ENCODE measurements at places on chromosomes 1 and 21.

GRCh38 chr1:61287734-61288133 lies 205.4 kb downstream of the NFIA start:
- no peak for DNase-seq

GRCh38 chr1:246599315-246599714 lies 33.1 kb downstream of the CNST start:
- DNase-seq, result no peak

GRCh38 chr21:31255896-31256295 lies 88.2 kb downstream of the TIAM1 start:
- no peak for DNase-seq

DNA sequence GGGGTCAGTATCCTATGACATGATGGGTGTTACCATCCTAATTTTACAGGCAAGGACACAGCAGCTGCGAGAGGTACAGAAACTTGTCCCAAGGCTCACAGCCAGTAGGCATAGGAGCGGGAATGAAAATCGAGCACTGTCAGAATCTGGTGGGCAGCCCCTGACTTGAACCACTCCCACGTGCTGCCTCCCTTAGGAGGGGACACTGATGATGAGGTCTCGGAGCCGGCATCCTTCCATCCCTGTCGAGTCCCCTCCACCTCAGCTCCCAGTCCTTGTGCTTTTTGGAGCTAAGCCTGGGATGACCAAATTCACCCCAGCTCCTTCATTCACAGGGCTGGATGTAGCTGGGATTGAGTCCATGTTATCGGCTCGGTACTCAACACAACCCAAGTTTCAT lies 49.0 kb downstream of the B3GALT5 start:
- no peak for DNase-seq

- DNase-seq, result no peak
Observed at GRCh38 chr21:45317398-45318145, 29.9 kb upstream of the POFUT2 start.

DNA sequence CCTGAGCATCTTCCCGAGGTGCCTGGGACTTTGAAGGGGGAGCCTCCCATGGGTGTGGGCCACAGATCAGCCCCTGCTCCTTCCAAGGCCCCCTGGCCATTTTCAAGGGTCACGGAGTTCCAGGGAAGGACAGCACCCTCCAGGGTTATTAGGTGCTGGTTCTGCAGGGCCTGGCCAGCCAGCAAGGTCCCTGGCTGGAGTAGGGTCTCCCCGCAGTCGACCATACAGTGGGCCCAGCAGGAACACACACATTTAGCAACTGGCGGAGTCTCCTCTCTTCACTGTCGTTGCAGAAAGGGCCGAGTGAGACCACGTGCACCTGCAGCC lies 17.7 kb upstream of the SUMO3 start:
- DNase-seq, result no peak

DNA sequence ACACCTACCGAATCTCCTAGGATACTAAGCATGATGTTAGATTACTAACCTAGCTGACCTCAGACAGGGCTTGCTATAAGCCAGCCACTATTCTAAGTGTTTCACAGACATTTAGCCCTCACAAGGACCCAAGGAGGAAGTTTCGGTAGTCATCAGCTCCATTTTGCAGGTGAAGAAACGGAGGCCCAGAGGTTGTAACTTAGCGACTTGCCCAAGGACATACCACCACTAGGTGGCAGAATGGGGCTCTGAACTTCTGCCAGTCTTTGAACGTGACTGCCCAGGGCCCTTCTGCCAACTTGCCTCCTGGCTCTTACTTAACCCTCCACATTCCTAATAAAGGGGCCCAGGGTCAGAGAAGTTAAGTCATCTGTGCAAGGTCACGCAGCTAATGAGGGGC lies 283.5 kb downstream of the C1orf94 start:
- no peak for DNase-seq

DNA sequence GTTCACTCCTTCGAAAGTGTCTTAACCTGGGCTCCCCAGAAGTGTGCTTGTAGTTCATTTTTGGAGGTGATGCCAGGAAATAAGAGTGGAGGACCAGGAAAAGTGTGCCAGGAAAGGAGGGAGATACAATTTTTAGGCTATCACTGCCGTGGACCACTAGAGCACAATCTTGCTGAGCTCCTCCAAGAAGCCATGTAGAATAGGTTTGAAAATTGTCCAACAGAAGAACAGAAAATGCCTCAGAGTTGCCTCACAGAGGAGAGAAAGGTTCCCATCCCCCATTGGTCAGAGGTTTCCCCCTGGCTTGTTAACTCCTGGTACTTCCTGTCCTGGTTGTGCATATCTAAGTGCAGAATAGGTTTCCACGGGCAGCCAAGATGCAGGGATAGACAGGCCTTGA lies 41.6 kb downstream of the CATSPERE start:
- no peak for DNase-seq

DNA sequence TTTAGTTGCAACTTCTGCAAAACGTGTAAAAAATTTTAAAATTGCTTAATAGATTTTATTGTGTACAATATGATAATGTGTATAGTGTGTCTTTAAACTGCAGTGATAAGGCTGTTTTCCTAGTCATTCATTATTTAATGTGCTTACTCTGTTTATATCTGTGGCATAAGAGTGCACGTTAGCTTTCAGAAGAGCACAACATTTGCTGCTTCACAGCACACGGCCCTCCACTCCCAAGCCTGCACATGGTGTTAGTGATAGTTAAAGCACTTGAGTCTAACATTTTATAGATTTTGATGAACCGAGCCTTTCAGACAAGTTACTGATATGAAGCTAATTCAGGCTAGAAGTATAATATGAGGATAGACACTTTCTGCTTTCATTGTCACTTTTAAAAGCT lies 120.6 kb downstream of the ADGRL2 start:
- no peak for DNase-seq

DNA sequence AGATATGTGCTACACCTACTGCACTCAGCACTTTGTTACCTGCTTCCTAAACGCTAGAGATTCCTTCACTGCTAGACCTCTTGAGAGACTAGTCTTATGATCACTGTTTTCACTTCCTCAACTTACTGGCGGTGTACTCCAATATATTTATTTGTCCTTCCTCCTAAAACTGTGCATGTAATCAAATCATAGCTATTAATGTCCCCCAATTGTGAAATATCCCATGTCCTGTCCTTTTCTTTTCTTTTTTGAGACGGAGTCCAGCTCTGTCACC lies 3.4 kb downstream of the SOAT1 start:
- no peak for DNase-seq

DNA sequence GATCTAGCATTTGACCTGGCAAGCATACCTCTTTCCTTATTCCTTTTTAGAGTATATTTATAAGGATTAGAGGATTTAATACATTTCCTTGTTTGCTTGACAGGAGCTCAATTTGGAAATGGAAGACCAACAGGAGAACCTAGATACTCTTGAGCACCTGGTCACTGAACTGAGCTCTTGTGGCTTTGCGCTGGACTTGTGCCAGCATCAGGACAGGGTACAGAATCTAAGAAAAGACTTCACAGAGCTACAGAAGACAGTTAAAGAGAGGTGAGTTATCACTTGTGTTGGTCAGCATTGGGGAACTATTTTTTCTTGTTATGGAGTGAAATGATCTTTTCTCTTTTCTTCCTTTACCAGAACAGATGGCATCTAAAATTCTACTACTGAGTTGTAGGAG lies 123.4 kb upstream of the BMP8A start:
- DNase-seq, result no peak

DNA sequence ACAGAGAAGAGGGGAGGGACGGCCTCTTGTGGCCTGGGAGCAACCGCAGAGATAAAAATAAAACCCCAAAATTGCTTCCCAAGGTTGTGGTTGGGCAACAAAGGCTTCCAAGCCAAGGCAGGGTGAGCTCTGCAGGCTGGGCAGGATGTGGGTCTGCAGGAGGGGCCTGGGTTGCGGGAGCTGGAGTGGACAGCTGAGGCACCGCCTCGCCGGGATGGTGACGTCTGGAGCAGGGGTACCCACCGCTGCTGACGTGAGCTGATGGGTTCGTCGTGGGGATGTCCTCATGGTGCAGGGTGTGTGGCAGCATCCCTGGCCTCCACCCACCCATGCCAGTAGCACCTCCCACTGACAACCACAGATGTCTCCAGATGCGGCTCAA lies 3.7 kb downstream of the AURKAIP1 start:
- DNase-seq, result no peak

DNA sequence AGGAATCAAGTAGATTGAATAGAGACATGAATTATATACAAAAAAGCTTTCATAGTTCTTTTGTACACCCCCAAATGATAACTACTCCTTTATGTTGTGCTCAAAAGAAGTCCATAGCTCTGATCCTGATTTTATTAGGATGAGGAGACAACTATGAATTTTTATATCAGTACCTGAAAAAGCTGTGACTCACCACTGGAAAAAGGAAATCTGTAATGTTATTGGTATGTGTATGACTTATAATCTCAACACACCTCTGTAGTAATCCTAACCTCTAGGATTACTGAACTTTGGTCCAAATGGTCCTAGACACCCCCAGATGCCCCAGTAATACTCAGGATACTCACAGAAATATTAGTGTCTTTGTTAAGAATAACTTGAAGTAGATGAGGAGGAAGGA lies 10.2 kb downstream of the PRKAB2 start:
- DNase-seq, result no peak

GRCh38 chr1:16352842-16353535 lies 709 bp upstream of the FBXO42 start:
- no peak for DNase-seq

DNA sequence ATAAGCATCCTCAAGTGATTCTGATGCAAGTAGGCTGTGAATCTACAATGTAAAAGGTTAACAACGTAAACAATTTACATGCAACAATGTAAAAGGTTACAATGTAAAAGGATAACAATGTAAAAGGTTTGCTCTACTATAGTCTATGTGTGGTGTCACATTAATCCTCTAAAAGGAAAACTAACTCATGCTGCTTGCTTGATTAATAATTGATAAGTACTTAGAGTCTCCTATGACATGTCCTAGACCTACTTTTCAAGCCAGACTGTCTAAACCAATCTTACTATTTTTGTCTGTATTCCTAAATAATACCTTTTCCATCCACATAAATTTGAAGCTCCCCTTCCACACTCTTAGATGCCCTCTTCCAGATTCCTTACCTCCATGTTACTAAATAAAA lies 606.8 kb downstream of the LTN1 start:
- DNase-seq, result no peak

DNA sequence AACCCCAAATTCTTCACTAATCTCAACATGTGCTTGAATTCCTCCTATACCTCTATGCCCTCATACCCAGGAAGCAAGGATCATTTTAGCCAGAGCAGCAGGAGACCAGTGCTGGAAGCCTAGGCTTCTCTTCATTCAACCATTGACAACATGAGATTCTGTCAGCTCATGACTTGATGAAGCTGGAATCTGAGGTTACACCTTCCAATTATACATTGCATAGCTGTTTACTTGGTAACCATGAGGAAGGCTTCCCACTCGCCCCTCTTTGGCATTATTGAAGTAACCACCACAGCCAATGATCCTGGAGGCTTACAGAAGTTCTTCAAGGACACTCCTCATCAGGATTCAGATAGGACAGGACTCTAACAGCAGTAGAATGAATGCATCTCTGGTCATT lies 160.3 kb downstream of the TPR start:
- DNase-seq, result no peak

DNA sequence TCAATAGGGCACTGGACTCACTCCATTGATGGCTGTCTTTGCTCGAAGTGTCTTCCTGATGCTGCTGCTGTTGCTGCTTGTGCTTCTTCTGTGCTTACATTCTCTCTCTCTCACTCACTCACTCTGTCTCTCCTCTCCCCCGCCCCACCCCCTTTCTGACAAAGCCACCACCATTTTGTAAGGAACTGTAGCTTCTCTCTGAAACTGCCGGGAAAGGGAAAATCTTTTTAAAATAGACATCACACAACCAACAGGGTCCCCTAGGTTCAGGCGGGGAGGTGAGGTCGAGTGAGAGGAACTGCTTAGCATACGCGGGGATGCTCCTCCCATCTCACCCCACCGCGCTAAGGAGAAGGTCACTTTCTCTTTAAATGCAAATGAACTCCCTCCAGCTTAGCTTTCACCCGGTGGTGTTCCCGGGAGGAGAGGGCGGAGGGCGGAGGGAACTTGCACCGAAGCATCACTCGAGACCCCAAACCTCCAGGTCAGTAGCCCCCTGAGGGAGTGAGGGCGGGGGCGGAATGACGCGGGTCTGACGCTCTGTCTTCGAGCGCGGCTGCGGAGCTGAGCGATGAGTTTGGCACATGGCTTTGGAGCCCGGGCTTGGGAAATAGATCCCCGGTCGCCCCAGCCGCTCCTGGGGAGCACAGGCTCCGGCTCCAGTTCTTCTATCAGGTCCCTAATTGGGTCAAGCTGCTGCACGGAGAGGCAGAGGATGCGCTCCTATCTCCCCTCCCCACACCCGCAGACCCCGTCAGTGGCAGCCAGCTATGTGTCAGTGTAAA lies at the start of gene CCDC28B:
CCDC28B (plus strand) TSS at position 370 of the 785 bp plus-strand sequence. CDS start 1,341 bp downstream, outside the sequence.
- no peak for DNase-seq

GRCh38 chr1:160800142-160800541 lies 4.2 kb downstream of the LY9 start:
- no peak for DNase-seq

GRCh38 chr1:191151321-191151807 lies 673.7 kb upstream of the BRINP3 start:
- no peak for DNase-seq

DNA sequence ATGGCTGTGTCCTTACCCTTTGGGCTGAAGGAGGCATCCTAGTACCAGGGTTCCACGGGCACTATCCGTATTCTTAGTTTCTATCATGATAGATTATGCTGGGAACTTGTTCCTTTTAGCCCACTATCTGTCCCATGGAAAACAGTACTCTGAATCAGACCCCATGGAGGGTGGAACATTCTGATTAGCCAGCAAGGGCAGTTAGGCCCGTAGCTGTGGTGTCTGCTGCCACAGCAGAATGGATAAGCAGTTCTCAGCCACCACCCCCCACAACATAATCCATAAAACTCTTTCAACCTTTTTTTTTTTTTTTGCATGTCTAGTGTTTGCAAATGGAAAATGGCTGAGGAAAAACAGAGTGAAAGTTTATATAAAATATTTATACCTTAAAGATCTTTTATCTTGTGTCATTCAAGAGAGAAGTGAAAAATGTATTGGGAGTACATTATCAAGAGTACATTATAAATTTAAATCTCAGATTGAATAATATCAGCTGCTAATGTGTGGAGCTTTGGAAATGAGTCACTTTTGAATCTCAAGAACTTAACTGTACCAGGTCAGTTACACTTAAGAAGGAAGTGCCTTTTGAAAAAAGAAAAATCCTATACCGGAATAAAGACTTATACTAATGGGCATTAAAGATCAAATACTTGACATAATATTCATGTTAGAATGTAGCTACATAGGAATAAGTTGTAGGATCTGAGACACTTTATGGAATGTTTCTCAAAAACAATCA lies 80.3 kb downstream of the NFIA start:
- DNase-seq, result no peak

DNA sequence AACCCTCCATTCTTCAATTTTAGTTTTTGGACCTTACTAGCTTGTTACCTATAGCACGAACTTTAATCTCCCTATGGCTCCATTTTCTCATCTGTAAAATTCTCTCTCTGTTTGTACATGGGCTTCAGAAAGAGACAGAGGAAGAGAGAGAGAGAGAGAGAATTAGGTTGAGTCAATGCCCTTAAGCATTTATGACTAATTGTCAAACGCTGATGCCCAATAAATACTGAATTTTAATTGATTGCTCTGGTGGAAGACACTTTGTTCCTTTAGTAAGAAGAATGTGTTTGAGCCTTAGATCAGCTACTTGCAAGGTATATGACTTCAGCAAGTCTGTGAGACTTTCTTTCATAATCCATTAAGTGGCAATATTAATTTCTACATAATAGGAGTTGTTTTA lies 743.1 kb upstream of the ADGRL4 start:
- DNase-seq, result no peak

GRCh38 chr1:234667600-234668576 lies 57.9 kb upstream of the IRF2BP2 start:
- no peak for DNase-seq

- no peak for DNase-seq
Observed at GRCh38 chr1:16143566-16144324, 12.1 kb downstream of the EPHA2 start.
